Endothelial cell (in vitro differentiated cells): ENCODE measurements at places on chromosomes 11 and 22.

DNA sequence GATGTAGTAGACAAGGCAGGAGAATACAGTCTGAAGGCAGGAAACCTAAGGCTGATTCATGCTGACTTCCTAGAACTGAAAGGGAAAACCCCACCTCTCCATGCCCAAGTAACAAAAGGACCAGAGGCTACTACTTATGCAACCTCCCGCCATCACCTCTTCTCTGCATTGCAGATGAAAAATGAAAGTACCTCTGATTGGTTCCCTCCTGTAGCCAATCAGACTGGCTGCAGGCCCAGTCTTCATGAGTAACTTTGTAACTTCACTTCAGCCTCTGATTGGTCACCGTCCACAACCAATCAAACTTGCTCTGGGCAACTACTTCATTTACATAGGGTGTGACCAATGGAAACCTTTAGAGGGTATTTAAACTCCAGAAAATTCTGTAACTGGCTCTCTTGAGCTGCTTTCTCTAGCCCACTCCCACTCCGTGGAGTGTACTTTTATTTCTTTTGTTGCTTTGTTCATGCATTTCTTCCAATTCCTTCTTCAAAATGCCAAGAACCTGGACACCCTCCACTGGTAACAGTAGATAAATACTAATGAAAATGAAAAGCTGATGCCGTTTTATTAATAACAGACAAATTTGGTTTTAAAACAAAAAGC lies 5.2 kb upstream of the MAP6 start:
- DNase-seq: no peak

DNA sequence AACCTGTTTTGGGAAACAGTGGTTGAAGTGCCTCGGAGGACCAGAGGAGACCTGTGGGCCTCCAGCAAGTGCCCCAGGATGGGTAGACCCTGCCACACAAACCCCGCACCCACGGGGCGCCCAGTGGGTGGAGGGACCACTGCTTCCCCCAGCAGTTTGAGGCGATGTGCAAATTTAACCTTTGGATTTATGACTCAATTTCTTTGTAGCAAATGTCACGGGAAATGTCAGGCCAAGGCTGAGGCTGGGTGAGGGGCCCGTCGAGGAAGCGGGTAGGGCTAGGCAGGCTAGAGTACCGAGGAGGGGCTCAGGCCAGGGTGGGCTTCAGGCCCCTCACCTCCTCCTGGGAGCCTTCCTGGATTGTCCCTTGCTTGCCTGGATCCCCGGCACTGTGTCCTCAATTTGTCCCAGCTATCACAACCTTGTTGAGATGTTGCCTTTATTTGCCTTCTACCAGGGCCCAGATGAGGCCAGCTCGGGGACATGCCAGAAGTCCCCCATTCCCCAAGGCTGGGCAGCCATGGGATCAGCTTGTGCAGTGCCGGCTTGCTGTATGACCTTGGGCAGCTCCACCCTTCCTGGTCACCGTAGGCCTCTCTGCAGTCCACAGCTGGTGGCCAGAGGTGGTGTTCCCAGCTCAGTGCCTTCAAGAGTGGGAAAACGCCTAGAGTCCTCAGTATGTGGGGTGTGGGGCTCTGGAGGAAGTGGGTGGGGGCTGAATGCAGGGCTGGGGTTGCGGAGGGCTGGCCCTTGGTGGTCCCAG lies 39.5 kb upstream of the PRODH start:
- DNase-seq: no peak

GRCh38 chr11:11025087-11025486 lies 167.2 kb upstream of the ZBED5 start:
- no peak for DNase-seq

DNA sequence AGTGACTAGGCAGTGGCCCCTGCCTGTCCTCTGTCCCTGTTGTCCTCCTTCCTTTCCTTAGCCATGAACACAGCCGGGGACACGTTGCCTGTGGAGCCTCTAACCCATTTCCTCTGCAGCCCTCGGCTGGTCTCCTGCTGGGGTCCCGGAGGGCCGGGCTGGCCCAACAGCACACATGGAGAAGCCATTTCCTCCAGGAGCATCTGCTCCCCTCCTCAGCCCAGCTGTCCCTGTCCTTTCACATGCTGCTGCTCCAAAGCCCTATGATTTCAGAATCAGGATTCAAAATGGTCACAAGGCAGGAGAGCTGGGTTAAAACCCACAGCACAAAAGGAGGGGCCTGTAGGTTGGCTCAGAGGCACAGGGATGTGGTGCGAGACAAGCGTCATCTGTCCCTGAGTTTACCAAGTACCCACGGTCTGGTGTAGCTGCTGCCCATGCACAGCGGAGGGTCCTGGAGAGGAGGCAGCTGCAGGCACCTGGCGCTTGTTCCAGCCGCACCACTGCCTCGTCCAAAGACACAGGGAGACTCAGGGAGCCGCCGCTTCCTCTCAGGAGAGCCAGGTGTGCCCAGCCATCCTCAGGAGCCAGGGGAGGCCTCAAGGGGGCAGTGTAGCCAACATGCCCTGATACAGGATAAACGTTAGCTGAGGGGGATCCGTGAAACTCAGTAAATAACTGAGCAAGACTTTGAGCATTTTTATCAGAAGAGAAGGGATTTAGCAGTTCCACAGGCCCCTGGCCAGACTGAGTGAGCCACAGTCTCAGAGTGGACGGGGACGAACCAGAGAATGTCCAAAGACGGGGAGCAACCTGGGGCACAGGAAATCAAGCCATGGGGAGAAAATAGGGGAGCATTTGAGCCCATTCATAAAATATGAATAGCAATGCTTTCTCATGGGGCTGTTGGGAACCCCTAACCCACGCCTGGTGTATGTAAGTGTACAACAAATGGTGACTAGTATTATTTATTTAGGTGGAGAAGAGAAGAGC lies 3.9 kb upstream of the VSIG10L2 start:
- DNase-seq: peak; percentile 73

DNA sequence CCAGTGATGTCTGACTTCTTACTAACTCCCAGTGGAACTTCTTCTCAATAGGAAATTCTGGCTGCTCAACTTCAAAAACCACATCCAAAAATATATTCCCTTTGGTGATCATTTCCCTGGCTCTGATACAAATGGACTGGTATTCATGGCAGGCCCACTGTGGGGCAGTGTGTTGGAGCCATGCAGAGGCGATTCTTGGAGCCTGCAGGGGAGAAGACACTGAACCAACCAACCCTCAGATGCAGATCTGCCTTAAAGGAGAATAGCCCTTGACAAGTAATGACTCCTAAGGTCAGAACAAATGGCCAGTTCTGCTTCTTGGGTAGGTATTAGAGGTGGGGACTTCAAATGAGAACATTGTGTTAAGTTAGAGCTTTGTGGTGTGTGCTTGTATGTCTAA lies 12.2 kb downstream of the OR4D9 start:
- no peak for DNase-seq

DNA sequence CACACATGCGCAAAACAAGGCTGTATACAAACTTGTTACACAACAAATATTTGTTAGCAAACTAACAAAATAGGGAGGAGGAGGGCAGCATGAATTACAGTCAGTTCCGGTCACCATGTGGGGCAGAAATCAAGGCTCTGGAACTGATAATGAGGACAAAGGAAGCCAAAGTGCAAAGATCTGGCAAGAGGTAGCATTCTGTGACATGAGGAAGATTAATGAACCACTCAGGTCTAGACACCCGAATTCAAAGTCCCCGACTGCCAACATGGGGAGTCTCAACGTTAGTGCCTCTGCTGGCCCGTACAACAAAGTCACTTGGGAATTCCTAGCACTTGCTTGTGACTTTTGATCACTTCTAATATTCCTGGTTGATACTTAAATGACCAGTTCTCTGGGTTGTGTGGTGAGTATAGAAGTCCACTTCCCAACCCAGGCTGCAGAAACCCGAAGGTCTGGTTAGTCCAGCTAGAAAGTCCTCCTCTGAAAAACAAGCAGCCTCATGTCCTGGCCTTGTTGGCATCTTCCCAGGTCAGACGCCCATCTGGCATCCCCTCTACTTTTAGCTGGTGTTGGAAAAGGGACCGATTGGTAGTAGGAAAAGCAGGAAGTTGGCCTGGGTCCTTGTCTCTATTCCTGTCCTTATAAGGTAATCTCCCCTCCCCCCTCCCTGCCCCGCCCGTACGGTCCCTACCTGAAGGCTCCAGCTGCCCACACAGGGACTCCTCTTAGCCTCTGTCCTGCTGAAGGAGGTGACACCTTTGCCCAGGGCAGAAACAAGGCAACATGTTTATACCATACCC lies 1.6 kb downstream of the SUN2 start:
- no peak for DNase-seq

DNA sequence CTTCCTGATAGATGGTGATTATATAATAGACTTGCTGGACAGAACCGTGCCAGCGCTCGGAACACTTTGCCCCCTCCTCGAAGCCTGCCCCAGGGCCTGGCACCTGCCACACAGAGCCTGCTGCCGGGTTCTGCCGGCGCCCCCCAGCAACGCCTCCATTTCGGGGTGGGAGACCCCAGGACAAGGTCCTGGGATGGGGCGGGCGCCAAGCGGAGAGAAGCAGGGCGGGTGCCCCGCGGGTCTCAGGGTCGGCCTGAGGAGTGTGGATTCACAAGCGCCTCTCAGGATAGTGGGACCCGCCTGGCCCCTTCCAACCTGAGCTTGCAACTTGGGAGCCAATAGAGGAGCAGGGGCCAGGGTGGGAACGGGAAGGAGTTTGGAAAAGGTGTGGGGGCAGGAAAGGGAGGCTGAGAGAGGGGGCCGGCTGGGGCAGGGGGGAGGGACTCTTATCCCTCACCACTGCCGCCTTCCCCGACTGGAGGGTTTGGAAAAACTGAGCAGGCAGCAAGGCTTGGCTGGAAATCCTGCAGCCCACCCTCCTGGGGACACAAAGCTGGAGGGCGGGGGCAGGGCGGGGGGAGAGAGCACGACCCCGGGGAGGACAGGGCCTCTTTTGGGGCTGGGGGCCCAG lies 3.3 kb upstream of the BCL9L start:
- DNase-seq: peak; percentile 63

GRCh38 chr11:39174965-39175364 lies 2284.5 kb downstream of the LRRC4C start:
- no peak for DNase-seq

- no peak for DNase-seq
Measured at GRCh38 chr22:36419912-36420882, 32.4 kb upstream of the MYH9 start.

GRCh38 chr22:39318507-39319283 lies 728 bp downstream of the RPL3 start:
- no peak for DNase-seq

- DNase-seq: peak; percentile 94
Measured at GRCh38 chr11:14969901-14970323, 2.2 kb downstream of the CALCA start.

GRCh38 chr11:98771791-98772190 lies 249.0 kb upstream of the CNTN5 start:
- DNase-seq: no peak

DNA sequence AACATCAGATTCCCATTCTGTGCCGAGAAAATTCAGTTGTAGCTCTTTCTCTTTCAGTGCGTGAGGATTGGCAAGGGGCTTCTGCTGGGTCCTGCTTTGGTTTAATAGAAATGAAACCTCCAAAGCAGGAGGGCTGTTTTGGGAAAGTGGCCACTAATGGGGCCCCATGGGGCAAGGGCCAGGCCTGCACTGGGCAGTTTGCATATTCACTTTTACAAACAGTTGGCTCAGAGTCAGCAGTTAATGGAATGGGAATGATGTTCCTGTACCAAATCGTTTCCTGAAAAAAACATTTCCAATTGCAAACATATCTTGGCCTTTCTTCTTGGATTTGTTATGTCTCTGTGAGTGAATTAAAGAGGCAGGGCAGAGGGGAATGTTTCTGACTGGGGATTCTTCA lies 92.1 kb downstream of the PARVA start:
- no peak for DNase-seq

- DNase-seq: no peak
Measured at GRCh38 chr22:50201191-50202129, 649 bp downstream of the SELENOO start.

GRCh38 chr11:32433101-32433913 lies 2.0 kb downstream of the WT1 start:
- DNase-seq: no peak

GRCh38 chr11:9028581-9028980 lies 24.8 kb upstream of the NRIP3 start:
- DNase-seq: no peak

DNA sequence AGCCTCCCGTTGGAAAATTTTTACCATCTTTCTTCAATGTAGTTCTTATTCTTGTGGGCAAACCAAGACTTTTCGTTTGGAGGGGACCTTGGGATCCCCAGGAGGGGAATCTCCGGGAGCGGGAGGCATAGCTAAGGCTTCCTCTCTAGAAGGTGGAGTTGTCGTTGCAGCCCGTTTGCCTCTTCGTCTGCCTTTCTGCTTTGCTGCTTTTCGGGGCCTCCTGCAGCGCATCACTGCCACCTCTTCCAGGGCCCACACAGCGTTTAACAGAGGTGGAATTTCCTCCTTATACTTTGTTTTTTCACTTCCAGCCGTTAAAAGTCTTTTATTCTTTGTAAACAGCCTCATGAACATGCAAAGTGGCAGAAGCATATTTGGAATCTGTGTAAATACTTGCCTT lies 3.5 kb upstream of the IFITM3 start:
- DNase-seq: no peak

DNA sequence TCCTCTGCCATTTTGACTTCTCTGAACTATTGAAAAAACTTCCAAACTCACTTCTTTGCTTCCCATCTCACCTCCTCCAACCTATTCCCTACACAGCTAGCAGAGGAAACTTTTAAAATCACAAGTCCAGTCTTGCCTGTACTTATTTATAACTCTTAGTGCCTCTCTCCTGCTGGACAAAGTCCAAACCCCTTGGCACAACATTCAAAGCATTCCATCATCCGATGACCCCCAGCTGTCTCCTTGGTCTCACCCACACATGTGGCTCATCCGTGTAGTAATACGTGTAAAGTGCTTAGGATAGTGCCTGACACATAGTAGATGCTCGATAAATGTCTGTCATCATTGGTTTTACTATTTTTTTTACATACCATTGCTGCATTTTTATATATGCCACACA lies 101.4 kb downstream of the PARVA start:
- DNase-seq: no peak

- DNase-seq: no peak
Measured at GRCh38 chr22:36564422-36565158, 35.6 kb upstream of the EIF3D start.

- no peak for DNase-seq
Measured at GRCh38 chr11:12687740-12688139, 13.5 kb downstream of the TEAD1 start.

- no peak for DNase-seq
Measured at GRCh38 chr11:80519596-80520506, 1079.0 kb upstream of the TENM4 start.

GRCh38 chr11:85787809-85788760 lies 22.9 kb downstream of the SYTL2 start:
- DNase-seq: no peak

GRCh38 chr11:32427935-32428664 lies 7.2 kb downstream of the WT1 start:
- peak; percentile 7 for DNase-seq

- DNase-seq: no peak
Measured at GRCh38 chr11:69808667-69809086, 10.5 kb downstream of the FGF3 start.

GRCh38 chr22:47318041-47318737 lies 555.7 kb downstream of the TBC1D22A start:
- no peak for DNase-seq
